RWPE1 (cell line): ENCODE measurements at places on chromosomes 4 and X.

DNA sequence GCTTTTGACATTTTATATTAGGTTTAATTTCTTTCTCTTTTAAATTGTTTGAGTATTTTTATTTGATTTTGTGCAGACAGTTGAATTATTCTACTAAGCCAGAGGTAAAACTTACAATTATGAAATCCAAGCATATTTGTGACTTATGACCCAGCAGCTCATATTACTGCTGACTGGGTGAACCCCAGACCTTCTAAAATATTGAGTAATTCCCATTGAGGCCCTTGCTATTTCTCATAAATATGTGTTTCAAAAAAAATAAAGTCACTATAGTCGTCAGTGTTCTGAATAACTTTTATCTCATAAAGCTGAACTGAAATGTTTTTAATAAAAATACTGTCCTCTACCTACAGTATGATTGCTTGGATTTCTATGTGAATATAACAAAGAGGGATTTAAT lies 303.1 kb downstream of the IQCM start:
- no peak for DNase-seq

DNA sequence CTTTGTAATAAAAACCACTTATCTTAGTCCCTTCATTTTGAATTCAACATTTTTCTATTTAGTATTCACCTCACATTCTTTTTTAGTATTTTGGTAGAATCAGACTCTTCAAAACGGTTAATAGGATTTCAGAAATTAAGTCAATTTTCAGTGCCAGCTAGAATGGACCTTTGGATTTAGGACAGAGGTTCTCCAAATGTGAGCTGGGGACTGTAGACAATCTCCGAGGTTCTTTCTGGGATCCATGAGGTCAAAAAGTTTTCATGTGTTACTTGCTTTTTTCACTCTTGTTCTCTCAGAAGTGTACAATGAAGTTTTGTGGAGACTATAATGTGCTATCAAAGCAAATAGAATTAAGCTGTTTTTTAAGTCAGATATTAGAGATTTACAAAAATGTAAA lies 2.3 kb upstream of the UGDH start:
- no peak for DNase-seq

DNA sequence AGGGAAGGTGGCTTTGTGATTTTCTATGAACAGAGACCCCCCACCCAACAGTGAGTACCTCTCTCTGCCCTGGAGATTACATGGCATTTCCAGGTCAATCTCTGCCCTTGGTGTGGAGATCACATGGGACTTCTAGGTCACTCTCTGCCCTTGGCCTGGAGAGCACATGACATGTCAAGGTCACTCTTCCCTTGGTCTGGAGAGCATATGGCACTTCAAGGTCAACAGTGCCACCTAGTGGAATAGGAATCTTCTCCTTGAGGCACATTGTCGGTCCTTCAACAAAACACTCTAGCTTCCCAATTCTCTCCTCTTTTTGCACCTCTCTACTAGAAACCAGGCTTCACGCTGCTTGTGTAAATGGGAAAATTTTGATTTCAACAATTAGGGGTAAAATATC lies 66.2 kb upstream of the TACR3 start:
- DNase-seq, result peak; percentile 5

GRCh38 chrX:35665311-35665710 lies 132.8 kb upstream of the MAGEB16 start:
- DNase-seq, result no peak

GRCh38 chrX:3548765-3549391 lies 164.6 kb downstream of the PRKX start:
- peak; percentile 27 for DNase-seq

- DNase-seq, result no peak
These were observed 37.7 kb upstream of the ENPP6 start for GRCh38 chr4:184255361-184255760.

DNA sequence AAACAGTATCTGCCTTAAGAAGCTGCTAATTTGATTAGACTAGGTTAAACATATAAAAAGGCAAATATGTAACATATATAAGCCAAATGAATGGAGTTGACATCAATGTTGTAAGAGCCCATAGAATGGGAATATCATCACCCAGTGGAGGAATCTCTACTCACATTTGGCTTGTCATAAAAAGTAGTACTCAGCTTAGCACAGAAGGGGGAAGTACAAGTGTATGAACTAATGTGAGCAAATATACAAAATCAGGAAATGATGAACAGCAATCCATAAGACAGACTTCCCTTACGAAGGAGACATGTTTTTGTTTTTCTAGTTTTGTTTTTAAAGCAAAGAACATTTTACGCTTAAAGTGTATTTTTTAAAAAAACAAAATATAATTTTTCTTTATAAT lies 74.9 kb downstream of the MAB21L2 start:
- no peak for DNase-seq

GRCh38 chrX:45515262-45516215 lies 314.9 kb upstream of the DIPK2B start:
- DNase-seq, result peak; percentile 70

- DNase-seq, result no peak
These were observed 342.0 kb downstream of the GBA3 start for GRCh38 chr4:23034731-23035130.

- DNase-seq, result no peak
These were observed 71.7 kb downstream of the ABLIM2 start for GRCh38 chr4:8086783-8087445.

DNA sequence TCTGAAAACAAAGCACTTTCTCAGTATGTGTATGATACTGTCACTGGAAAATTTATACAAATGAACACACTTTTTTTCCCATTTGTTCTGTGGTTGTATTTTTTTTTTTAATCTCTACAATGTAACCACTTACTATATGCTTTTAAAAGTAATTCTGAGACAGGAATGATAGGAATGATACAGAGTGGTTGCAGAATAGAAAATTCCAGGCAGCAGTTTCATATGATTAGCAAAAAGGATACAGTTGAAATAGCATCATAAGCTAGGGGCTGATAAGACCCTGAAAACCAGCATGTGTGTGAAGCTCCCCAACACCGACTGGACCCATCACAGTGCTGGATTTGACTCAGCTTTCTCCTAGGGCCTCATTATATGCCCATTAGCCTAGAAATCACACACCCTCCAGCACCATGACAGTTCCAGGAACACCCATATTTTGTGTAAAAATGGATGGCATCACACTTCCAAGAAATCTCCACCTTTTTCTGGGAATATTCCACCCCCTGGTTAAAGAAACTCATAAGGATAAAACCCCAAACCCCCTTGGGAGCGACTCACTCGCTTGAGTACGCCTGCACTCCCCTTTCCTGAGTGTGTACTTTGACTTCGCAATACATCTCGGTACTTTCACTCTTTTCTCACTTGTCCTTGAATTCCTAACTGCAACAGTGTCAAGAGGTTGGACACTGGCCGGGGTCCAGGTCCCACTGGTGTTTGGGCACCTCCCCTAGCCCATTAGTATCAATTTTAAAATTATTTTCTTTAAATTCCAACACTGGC lies 77.4 kb upstream of the AGA start:
- no peak for DNase-seq

DNA sequence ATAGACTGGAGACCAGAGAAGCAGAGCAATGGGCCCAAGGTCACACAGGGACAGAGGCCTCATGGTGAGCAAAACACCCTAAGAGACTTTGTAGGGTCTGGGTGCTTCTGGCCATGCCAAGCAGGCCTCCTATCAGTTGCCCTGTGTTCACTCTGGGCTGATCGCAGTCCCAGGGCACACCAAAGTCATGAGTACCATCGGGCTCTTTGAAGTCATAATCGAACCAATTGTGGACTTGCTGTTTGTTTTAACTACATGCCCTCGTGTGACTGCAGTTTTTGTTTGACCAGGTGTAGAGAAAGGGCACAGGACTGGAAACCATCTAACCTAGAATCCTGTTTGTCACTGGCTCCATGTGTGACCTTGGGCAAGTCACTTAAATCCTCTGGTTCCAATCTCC lies 172.5 kb upstream of the CPEB2 start:
- DNase-seq, result no peak

DNA sequence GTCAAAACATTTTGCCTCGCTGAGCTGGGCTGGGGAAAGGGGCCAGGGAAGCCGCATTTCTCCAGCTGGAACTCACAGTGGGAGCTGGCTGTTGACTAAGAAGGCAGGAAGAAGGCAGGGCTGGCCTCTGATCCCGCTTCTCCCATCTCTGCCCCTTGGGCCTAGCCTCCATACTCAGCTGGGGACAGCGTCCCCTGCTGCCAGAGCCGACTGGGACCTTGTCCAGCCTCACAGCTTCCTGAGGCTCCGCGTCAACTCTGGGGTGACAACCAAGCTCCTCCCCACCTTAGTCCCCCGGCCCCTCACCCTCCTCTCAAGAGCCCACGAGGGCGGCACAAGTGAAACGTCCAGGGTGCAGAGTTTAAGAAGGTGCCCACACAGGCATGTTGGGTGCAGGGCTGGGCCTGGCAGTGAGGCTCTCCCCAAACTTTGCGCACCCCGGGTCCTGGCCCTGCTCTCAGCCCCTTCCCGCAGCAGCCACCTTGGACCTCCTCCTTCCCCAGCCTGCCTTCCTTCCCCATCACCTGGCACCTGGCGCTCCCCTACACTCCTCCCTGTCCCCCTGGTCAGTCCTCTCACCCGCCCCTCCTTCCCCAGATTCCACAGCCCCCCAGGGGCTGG lies 100.8 kb downstream of the PSAPL1 start:
- DNase-seq, result no peak

GRCh38 chr4:49032440-49033161 lies 46.5 kb downstream of the CWH43 start:
- peak; percentile 46 for DNase-seq

GRCh38 chr4:12409507-12410190 lies 981.0 kb upstream of the HS3ST1 start:
- DNase-seq, result peak; percentile 45

GRCh38 chrX:112714357-112714918 lies 34.7 kb upstream of the LHFPL1 start:
- no peak for DNase-seq

DNA sequence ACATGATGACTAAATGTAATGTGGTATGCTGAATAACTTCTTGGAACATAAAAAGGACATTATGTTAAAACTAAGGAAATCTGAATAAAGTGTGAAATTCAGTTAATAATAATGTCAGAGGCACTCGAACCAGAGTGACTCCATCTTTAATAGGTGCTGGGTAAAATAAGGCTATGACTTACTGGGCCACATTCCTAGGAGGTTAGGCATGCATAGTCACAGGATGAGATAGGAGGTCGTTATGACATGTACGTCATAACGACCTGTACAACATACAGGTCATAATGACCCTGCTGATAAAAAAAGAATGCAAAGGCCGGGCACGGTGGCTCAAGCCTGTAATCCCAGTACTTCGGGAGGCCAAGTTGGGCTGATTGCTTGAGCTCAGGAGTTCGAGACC lies 28.9 kb upstream of the OPHN1 start:
- no peak for DNase-seq

DNA sequence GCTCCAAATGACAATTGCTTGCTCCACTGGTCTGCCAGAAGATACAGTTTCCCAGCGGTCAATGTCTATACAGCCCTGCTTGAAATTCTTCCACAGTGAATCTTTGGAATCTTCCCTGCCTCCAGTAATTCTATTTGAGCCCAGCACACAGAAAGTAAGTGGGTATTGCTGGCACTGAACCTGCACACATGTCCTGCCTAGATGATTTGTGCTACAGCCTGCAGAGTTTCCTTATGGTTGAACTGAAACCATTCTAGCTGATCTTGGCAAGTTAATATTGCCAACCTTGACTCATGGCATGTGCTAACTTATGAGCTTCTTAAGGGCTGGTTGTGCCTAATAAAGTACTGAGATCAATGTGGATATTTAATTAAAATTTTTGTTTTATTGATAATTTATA lies 553.8 kb upstream of the GNPDA2 start:
- no peak for DNase-seq

- no peak for DNase-seq
These were observed 107.9 kb downstream of the PSAPL1 start for GRCh38 chr4:7326693-7327340.

DNA sequence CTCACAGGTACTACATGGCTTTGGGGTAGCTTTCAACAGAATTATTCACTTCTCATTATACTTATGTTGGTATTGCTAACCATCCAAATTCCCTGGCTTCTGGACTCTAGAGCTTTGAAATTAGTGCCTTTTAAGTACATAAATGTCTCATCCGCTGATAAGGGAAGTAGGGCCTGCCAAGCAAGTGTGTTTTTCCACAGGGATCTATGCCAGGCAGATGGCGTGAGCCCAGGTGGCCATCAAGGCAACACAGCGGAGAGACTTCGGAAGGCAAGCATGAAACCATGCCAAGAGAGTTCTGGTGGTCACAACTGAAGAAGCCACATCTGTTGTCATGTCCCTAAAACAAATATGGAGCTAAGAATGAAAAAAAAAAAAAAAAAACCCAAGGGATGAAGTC lies 503.1 kb upstream of the LCORL start:
- DNase-seq, result no peak

GRCh38 chrX:82196866-82197265 lies 995.0 kb downstream of the SH3BGRL start:
- no peak for DNase-seq

GRCh38 chr4:97900229-97900628 lies 243.0 kb downstream of the STPG2 start:
- DNase-seq, result no peak
